ENCODE measurements at places on chromosomes 6 and 20.
A peak's percentile ranks its signal among the peaks of the same experiment; 100 is the strongest.

DNA sequence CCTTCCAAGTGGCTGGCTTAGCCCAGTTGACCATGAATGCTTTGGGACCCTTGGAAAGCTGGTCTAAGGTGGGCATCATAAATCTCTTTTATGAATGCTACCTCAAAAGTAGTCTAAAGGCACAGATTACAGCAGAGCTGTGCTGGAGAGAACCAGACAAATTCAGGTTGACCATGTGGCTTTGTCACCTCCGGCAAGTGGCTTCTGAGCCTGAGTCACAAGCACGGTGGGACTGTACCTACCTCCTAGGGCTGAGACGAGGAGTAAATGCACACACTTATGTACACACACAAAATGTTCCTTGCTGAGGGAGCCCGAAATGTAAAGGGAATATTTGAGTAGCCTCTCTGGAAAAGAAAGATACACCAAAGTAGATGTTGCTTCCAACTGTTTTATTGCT is 155.9 kb downstream of the NFATC2 start:
- no peak for DNase-seq

DNA sequence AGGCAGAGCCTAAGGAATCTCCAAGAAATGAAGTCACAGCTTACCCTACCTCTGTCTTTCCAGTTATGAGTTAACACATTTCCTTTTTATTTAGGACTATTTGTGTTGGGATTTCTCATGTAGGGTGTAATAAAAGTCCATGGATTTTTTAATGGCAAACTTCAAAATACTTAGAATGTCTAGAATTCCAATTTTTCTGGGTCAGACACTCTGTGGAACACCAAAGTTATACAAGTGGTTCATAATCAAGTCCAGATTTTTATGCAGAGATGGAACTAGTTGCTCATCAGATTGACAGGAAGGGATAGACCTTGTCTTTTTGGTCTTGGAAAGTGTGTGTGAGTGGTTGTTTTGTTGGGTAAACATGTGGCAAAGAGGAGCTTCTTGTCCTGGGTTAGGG is 303.5 kb upstream of the RNF24 start:
- no peak for DNase-seq

DNA sequence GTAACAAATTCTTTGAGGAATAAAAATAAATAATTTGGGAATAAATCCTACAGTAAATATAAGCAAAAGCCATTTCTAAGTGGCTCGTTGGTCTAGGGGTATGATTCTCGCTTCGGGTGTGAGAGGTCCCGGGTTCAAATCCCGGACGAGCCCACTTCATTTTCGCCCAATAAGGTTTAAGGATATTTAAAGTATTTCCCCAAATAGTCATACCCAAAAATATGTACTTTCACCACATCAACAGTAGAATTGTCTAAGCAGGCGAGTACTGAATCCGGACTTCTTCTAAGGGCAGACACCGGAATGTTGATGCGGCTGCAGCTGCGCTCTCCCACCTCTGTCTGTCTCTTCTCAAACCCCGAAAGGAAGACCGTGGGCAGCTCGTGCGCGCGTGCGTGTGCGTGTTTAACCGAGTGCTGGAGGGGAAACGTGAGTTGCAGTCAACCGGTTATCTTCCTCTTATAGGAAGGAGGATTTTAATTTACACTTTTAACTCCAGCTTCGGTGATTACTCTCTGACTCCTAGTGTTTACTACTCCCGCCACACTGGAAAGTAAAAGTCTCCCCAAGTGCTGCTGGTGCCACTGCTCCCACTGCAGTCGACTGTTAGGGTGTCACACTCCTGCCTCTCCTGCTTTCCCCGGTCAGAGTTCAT is 155.7 kb upstream of the PRSS16 start:
- peak; percentile 37 for DNase-seq

GRCh38 chr6:164417537-164418261 is 891.7 kb downstream of the C6orf118 start:
- DNase-seq = no peak

DNA sequence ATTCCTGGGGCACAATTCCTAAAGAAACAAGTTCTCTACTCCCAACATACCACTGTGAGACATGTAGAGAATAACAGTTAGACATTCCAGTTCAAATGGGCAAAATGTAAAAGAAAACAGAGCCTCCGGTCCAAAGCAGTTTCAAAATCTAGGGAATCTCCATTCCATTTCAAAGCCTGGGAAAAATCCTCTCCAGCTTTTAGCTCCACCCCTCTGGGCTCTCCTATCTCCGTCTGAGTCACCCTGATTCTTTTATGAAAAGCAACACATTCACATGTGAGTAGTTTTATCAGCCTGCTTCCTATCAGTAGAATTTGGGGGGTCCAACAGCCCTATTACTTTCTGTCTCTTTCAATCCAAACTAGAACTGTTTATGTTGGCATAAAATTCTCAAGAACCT is 3.7 kb downstream of the CSNK2A1 start:
- DNase-seq = no peak

- DNase-seq = peak; percentile 53
Observed at GRCh38 chr6:127515234-127515793, 3.8 kb downstream of the MTCL3 start.

GRCh38 chr20:44038681-44039123 is 124.0 kb downstream of the TOX2 start:
- DNase-seq = no peak

DNA sequence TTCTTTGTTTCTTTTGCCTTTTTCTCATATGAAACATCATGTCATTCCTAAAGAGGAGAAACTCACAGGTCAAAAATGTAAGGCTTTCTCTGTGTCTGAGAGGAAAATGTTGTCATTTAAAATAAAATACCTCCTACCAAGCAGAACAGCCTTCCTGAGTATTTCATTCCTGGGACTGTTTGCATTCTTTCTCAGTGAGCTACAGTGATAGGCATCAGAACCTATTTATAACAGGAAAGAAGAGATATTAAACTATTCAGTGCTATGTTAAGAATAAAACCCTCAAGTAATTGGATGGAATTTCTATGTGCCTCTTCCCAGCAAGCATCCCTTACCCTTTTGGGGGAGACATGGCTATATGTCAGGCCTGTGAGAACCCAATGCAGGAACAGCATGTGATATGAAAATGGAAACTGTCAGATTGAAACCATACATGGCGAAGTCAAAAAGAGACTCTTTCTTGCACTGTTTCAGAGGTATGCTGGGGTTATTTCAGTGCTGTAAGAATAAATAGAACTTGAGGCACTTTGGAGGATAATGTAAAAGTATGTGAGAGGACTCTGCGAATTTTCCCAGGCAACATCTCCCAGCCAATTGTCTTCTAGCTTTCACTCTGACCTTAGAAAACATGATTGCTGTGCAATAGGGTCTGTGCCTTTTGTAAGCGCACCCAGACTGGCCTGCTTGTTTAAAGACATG is 133.8 kb upstream of the CCN2 start:
- DNase-seq = no peak

GRCh38 chr6:56753811-56754210 is 111.1 kb upstream of the DST start:
- no peak for DNase-seq

DNA sequence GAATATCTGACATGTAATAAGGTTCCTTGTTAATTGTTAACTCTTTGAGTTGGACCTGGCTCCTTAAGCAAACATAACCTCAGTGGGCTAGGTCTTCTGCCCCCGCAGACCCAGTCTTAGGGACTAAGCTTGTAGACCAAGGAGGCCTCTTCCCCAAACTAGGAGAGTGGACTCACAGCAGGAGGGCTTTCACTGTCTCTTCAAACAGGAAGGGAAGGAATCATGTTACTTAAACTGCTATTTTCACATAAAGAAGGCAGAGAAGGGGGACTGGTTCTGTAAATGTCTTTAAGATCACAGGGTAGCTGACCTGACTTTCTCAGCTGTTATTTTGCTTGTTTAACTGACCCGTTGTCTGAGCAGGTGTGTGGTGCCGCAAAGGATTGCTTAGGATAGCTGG is 34.9 kb upstream of the PRDM1 start:
- peak; percentile 46 for DNase-seq

DNA sequence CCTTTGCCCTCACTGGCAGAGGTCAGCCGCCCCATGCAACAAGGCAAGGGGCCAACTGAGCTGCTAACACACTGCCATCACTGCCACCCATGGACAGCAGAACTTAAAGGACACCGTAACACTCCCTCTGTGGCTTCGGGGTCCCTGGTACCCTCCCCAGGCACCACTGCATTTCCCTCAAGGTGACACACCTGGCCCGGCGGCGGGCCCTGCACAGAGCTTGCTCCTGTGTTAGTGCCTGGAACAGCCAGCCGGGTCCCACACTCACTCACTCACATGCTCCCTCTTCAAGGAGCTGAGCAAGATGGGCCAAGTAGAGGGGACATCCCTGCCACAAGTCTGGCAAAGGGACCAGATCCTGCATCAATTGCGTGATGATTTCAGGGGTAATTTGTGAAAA is 126.5 kb upstream of the SOX4 start:
- no peak for DNase-seq

GRCh38 chr6:35360349-35361138 is 18.2 kb downstream of the PPARD start:
- no peak for DNase-seq

- no peak for DNase-seq
Observed at GRCh38 chr20:30281584-30282197, 975.8 kb upstream of the DEFB115 start.
